ELR (cell line): ENCODE measurements at places on chromosomes 1 and 21.
A peak's percentile ranks its signal among the peaks of the same experiment; 100 is the strongest.

DNA sequence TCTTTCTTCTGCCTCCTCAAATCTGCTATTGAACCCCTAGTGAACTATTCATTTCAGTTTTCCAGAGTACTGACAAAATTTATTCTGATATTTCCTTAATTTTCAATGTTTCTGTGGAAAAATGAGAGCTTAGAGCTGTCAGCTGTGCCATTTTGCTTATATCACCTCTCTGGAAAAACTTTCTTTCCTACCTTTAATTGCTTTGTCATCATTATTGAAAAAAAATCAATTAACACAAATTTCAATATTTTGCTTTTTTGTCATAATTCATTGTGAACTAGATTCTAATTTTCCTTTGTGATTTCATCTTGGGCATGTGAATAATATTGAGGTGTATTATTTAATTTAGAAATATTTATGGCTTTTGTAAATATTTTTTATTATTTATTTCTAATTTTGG is 126.5 kb downstream of the C1orf94 start:
- DNase-seq, result no peak

- no peak for DNase-seq
Measured at GRCh38 chr21:42642219-42642745, 11.1 kb upstream of the PDE9A start.

DNA sequence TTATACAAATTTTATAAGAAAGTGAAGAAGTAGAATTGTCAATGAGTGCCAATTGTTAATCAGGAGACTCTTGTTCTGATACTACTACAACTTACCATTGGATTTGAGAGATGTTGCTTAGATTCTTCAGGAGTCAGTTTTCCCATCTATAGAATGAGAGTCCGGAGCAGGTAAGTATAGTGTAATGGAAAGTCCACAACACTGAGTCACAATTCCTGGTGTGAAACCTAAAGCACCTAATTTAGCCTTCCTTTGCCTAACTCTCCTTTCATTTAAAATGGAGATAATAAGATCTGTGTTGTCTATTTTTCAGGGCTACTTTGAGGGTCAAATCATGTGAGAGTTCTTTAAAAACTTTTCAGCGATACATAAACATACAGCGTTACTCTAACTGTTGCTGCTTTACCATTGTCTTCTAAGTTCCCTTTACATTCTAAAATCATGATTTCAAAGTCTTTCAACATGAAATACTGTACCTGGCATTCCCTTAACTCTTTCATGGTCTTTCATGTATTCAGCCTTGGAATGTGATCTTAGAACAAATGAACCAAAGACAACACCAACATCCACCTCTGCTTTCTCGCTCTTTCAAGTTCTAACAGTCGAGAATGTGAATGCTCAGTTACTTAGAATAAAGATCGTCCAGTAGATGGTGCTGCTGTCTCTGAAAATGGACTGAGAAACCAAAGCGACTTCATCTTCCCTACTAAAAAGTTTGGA is 90.9 kb downstream of the SLC30A10 start:
- DNase-seq, result peak; percentile 62

GRCh38 chr1:235006132-235006721 is 122.4 kb downstream of the TOMM20 start:
- no peak for DNase-seq

- no peak for DNase-seq
Measured at GRCh38 chr1:13478692-13479091, 35.1 kb downstream of the LRRC38 start.

DNA sequence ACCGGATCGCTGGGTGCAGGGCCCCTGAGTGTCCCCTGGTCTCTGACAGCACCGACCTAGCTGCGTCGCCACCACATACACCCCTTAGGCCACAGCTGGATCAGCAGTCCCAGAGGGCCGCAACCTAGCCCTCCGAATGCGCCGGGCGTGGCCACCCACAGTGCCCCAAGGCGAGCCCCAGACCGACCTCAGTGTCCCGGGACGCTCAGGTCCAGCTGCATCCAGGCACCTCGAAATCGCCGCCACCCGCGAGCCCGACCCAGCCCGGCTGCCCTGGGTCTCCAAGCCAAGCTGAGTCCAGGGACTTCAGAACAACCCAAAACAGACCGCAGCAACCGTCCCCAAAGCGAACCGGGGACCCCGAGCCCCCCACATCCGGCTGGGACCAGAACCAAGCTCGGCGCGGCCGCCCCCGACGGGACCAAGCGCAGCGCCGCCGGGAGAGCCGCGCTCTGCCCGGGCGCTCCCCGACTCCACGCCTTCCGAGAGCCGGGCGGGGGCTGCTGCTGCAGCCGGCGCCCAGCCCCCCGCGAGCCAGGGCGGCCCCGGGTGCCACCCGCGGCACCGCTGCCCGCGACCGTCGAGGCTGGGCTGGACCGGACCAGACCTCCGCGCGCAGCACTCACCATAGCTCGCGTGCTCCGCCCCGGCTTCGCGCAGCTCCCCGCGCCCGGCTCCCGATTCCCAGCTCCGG is 54.6 kb upstream of the ECE1 start:
- peak; percentile 44 for DNase-seq

- DNase-seq, result no peak
Measured at GRCh38 chr1:95957748-95958147, 723.7 kb downstream of the RWDD3 start.

DNA sequence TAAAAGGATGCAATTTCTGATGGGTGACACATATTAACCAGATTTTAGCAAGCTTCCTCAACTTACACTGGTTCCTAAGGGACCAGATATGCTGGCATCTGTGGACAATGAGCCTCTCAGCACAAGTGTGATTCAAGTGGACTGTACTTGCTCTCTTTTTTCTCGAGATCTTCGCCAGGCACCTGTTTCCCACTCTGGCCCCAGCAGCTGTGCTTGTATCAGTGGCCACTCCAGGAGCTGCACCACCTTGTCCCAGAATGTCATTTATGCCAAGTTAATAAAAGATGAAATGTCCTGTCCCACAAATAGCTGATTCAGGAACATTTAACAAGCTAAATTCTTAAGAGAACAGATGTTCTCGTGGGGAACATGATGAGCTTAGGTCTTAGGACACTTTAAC is 14.6 kb downstream of the C1orf198 start:
- no peak for DNase-seq

- DNase-seq, result peak; percentile 62
Measured at GRCh38 chr1:2382621-2383361, 8.6 kb downstream of the MORN1 start.

- peak; percentile 10 for DNase-seq
Measured at GRCh38 chr1:95197616-95198252, 36.3 kb upstream of the RWDD3 start.

GRCh38 chr1:200415789-200416593 is 6.2 kb upstream of the ZNF281 start:
- peak; percentile 97 for DNase-seq

DNA sequence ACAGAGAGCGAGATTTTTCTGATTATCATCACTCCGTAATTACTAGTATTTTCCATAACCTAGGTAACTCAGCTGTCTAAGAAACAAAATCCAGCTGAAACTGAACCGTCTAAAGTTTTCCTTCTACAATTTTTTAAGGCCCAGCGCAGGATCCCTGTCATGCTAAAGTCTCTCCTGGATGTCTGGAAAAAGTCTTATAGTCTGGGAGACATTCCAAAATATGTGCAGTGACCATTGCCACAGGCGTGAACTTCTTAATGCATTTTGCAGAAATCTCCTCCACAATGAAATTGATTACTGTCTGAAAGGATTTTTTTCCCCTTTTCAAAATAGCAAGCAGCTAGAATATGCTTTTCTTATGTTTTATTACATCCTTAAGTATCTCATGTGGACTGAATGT is 209.3 kb upstream of the C1orf105 start:
- no peak for DNase-seq

- DNase-seq, result no peak
Measured at GRCh38 chr1:244077473-244078220, 26.6 kb downstream of the ZBTB18 start.

DNA sequence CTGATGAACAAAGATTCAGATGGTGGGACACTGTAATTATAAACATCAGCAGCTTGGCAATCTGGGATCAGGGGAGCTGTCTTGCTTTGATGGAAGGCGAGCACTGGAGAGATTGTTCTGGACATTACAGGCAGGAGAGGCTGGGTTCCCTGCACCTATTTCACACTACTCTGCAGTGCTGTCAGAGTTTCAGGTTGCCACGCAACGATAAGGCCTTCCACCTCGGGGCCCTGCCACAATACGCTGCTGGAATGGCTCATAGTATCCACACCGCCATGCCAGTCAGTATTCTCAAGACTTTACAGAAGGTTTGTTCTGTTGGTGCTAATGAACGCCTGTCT is 96.8 kb downstream of the GLIS1 start:
- no peak for DNase-seq

DNA sequence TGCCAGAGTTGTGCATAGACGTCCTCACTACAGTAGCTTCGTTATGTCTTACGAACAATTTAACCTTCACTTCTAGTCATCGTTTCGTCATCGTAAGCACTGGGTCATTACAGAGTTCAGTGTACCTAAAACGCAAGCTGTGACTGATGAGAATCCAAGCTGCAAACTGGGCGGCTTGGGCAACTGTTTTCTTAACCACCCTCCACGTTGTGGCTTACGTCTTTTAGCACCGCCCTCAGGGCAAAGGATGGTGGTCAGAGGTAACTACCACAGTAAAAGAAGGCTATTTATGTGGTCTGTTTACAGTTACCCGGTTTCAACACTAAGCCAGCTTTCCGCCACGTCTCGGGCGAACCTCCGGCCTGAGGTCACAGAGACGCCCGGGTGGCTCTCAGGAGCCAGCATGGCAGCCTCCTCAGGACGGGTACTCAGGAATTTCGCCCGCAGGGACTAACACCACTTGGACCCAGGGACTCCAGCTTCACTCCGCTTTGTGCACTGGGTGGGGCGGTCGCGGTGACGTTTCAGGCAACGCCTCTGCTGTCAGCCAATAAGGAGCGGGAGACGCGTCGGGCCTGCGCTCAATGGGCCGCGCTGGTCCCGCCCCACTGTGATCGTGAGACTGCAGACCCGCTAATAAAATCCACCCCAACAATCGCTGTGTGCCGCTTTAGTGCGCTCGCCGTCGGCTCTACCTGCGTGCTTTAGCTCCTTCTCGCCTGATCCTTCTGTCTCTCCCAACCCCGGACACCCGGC is at the start of gene CTH:
Gene CTH, plus strand, starts transcription at position 665 of the 756 bp plus-strand sequence. CDS start 148 bp downstream, outside the sequence.
- DNase-seq, result peak; percentile 97

- DNase-seq, result no peak
Measured at GRCh38 chr1:27915082-27915575, 19.7 kb upstream of the SMPDL3B start.

GRCh38 chr1:234559902-234560676 is 49.9 kb downstream of the IRF2BP2 start:
- DNase-seq, result no peak

- DNase-seq, result no peak
Measured at GRCh38 chr1:12430525-12430924, 187.5 kb downstream of the DHRS3 start.

DNA sequence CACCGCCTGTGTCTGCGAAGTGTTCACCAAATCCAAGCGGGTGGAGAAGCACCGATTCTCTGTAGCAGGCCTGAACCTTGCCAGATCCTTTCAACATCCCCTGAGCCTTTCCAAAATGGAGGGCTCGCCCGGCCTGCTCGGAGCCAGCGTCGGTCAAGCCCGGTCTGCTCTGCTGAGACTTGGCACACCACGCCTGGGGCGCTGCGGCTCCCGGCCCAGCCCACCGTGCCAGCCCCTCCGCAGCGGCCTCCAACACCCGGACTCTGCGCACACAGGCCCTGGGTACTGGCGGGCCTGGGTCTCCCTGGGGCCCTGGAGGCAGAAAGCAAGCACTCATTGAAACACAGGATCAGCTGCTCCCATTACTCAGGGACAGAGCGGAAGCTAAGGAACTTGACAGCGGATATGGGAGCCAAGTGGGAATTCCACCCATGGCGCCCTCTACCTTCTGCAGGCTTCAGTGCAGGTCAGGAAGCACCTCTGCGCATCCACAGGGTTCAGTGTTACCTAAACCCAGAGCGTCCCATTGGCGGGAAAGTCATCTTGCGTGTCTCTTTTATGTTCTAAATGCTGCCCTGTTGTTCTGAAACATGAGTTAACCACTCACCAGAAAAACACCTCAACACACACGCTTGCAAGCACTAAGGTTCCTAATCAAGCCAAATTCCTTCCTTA is 159.9 kb downstream of the ZBTB18 start:
- peak; percentile 26 for DNase-seq

DNA sequence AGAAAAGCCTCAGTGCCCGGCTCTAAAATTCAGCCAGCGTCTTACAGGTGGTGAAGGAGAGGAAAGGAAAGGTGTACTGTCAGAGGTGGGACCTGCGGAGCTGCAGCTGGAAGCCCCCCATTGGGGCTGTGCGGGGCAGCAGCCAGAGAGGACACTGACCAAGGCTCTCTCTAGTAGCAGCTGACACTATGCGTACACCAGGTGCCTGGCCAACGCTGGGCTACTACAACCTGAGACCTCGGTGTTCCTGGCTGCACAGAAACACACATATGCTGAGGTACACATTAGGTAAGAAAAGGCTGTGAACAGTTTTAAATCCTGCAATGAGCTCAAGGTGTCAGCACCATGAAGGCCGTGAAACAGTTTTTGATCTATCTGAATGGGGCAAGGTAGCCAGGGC is 55.5 kb upstream of the EDN2 start:
- DNase-seq, result no peak

DNA sequence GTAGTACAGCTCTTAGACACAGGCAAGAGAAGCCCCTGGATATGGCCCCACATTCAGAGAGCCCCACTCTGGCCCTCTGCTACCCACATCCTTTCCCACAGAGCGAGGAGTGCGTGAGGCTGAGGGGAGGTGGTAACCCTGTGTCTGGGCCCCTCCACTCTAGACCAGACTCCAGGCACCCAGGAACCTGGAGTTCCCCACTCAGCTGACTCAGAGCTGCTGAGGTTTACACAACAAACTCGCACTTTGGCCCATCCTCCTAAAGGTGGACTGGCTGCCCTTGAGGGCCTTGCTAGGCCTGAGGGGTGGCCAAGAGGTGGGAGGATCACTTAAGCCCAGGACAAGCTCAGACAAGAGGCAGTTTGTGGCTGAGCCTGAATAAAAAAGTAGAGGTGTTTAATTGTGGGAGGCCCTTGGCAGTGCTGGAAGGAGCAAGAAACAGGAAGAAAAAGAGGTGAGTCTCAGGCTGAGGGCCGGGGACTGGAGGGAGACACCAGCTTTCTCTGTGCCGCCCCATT is 10.7 kb downstream of the MR1 start:
- peak; percentile 55 for DNase-seq

DNA sequence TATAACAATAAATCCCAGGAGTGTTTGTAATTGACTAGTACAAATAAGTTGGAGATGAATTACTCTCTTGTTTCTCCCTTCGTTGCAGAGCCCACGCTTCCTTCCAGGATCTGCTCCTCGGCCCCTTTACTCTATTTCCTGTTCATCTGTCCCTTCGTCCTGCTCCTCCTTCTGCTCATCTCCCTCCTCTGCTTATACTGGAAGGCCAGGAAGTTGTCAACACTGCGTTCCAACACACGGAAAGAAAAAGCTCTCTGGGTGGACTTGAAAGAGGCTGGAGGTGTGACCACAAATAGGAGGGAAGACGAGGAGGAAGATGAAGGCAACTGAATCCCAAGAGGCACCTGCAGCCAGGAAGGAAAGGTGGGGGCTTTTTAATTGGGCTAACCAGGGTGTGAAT is 26.4 kb upstream of the TTF2 start:
- DNase-seq, result no peak
